ENCODE measurements at places on chromosomes 11 and 22.
A peak's percentile ranks its signal among the peaks of the same experiment; 100 is the strongest.

DNA sequence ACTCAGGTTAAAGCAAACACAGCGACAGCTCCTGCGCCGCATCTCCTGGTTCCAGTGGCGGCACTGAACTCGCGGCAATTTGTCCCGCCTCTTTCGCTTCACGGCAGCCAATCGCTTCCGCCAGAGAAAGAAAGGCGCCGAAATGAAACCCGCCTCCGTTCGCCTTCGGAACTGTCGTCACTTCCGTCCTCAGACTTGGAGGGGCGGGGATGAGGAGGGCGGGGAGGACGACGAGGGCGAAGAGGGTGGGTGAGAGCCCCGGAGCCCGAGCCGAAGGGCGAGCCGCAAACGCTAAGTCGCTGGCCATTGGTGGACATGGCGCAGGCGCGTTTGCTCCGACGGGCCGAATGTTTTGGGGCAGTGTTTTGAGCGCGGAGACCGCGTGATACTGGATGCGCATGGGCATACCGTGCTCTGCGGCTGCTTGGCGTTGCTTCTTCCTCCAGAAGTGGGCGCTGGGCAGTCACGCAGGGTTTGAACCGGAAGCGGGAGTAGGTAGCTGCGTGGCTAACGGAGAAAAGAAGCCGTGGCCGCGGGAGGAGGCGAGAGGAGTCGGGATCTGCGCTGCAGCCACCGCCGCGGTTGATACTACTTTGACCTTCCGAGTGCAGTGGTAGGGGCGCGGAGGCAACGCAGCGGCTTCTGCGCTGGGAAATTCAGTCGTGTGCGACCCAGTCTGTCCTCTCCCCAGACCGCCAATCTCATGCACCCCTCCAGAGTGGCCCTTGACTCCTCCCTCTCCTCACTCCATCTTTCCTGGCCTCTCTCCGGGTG is at the start of the genes ATM and NPAT:
Gene ATM, plus strand, starts transcription at position 494 of the 774 bp plus-strand sequence. CDS start 4,558 bp downstream, outside the sequence.
Gene NPAT, minus strand, starts transcription at position 65 of the 774 bp plus-strand sequence. CDS start 102 bp downstream, outside the sequence.
- no peaks in the 10 kb centered on the region for H3K27me3 ChIP-seq
- peak within 1 kb of the TSS; percentile 100 for H3K4me3 ChIP-seq
- peak within 1 kb of the TSS; percentile 96 for H3K27ac ChIP-seq
- H3K36me3 ChIP-seq, result no peaks in the 10 kb centered on the region
- peaks cover 17% of the 10 kb centered on the region for H3K4me1 ChIP-seq

- H3K36me3 ChIP-seq, result no peaks in the 10 kb centered on the region
- peaks cover 66% of the 10 kb centered on the region for H3K4me1 ChIP-seq
- no peaks in the 10 kb centered on the region for H3K27me3 ChIP-seq
- H3K27ac ChIP-seq, result no peak overlapping the region
- no peak for DNase-seq
Observed at GRCh38 chr22:50702261-50702671, 29.6 kb downstream of the SHANK3 start.

DNA sequence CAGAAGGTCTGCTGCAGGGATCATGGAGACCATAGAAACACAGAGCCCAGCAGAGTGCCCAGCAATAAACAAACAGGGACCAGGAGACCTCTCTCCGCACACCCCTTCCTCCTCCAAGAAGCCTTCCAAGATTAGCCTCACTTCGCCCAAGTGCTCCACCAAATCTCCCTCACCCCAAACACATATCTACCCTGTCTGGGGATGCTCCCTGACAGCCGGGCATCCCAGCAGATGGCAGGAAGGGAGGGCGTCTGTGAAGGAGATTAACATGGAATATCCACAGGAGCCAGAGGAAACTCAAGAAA is 26.5 kb downstream of the ARAP1 start:
- peaks cover 31% of the 10 kb centered on the region for H3K4me1 ChIP-seq
- H3K36me3 ChIP-seq, result no peaks in the 10 kb centered on the region
- H3K4me3 ChIP-seq, result no peak overlapping the region
- no peak overlapping the region for H3K27ac ChIP-seq
- H3K27me3 ChIP-seq, result no peaks in the 10 kb centered on the region

GRCh38 chr22:31867386-31868153 is 76.8 kb upstream of the YWHAH start:
- H3K36me3 ChIP-seq, result peaks cover 34% of the 10 kb centered on the region
- no peak overlapping the region for H3K4me3 ChIP-seq
- no peak for DNase-seq

- peak overlapping the region; percentile 74 for H3K27ac ChIP-seq
- DNase-seq, result no peak
- H3K4me3 ChIP-seq, result peak overlapping the region; percentile 82
- no peaks in the 10 kb centered on the region for H3K36me3 ChIP-seq
Observed at GRCh38 chr22:24952837-24953383, 394 bp downstream of the KIAA1671 start.

- no peaks in the 10 kb centered on the region for H3K36me3 ChIP-seq
- no peaks in the 10 kb centered on the region for H3K27me3 ChIP-seq
- no peak for DNase-seq
- H3K4me3 ChIP-seq, result no peak overlapping the region
Observed at GRCh38 chr11:108751444-108751843, 86.6 kb downstream of the DDX10 start.

DNA sequence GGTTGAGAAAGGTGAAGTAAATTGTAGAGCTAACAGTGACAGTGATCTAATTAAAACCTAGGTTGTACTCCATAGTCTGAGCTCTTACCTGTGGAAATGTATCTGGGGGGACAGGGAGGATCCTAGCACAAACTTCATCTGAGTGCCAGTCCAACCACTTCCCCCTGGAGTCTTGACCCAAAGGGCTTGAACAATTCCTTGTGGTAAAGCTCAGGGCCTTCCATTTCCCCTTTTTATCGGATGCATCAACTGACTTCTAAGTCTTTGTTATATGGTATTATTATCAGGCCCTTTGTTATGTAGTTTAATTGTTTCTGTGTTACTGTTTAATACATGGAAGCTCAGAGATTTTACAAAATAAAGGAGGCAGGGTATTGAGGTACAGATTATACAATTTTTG is 140.2 kb upstream of the SESN3 start:
- no peaks in the 10 kb centered on the region for H3K36me3 ChIP-seq
- DNase-seq, result no peak

DNA sequence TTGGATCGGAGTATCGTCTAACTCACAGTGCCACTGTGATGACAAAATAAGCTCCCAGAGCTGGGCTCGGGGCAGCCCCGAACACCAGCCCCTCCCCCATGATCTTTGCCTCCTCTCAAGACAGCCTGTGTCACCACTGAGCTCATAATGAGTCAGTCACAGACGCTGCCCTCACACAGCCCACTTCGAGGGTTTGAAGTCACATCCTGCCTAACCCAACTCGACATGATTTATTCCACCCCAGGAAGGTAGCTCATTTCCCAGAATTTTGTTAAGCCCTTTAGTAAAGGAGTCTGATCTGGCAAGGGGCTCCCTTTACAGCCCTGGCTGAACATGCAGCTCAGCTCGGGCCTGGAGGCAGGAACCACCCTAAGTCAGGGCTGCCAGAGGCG is 22.8 kb downstream of the MYH9 start:
- no peaks in the 10 kb centered on the region for H3K27me3 ChIP-seq
- no peaks in the 10 kb centered on the region for H3K36me3 ChIP-seq
- H3K27ac ChIP-seq, result peak overlapping the region; percentile 77
- H3K4me3 ChIP-seq, result no peak overlapping the region
- H3K4me1 ChIP-seq, result peaks cover 38% of the 10 kb centered on the region
- no peak for DNase-seq

- H3K27me3 ChIP-seq, result no peaks in the 10 kb centered on the region
- H3K27ac ChIP-seq, result no peak overlapping the region
- H3K4me3 ChIP-seq, result no peak overlapping the region
- no peaks in the 10 kb centered on the region for H3K36me3 ChIP-seq
Observed at GRCh38 chr22:27107824-27108223, 450.4 kb downstream of the MIAT start.

DNA sequence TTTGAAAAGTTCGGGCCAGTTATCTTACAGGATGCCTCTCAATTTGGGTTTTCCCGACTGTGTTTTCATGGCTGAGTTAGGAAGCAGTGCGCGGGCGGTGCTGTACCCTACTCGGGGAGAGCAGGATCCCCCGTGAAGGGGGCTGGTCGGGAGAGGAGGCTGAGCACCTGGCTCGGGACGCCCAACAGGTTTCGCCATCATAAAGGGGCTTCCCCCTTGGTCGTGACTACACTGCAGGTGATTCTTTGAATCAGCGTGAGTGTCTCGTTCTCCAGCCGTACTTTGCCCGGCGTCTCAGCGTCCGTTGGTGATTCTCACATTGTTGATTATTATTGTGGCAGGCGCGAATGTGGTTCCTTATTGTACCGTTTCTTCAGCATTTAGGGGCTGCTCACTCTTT is 46.6 kb downstream of the ST14 start:
- no peaks in the 10 kb centered on the region for H3K27me3 ChIP-seq
- DNase-seq, result no peak
- no peaks in the 10 kb centered on the region for H3K4me1 ChIP-seq

GRCh38 chr11:34948696-34949095 is 32.3 kb downstream of the PDHX start:
- no peak overlapping the region for H3K27ac ChIP-seq
- H3K4me3 ChIP-seq, result no peak overlapping the region
- no peaks in the 10 kb centered on the region for H3K4me1 ChIP-seq
- H3K27me3 ChIP-seq, result no peaks in the 10 kb centered on the region
- no peaks in the 10 kb centered on the region for H3K36me3 ChIP-seq
- DNase-seq, result no peak

DNA sequence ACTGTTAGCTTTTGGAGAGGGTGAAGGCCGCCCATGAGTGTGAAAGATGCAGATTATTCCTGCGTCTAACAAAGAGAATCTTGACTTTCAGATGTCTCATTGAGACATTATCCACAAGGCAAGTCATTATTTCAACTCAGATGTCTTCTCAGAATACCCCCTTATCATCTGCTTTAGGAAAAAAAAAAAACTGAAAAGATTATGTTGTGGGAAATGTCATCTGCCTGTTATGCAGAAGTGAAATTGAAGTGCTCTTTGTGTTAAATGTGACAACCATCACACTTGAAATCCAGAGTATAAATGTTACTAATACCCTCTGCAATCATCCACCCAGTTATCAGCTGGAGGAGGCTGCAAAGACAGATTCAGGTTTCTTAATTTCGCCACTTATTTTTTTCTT is 239.6 kb downstream of the LARGE1 start:
- H3K27ac ChIP-seq, result no peak overlapping the region
- H3K27me3 ChIP-seq, result no peaks in the 10 kb centered on the region
- no peaks in the 10 kb centered on the region for H3K36me3 ChIP-seq
- no peak overlapping the region for H3K4me3 ChIP-seq

Measured in liver (tissue), 10 donors.